Kidney (tissue), 22 donors: ENCODE measurements at places on chromosomes 5 and 9. TPM values are rescaled to one million over a fixed set of nuclear protein-coding genes. Genes with fewer than 3 reads are reported as not detected.
A peak's percentile ranks its signal among the peaks of the same experiment; 100 is the strongest.

DNA sequence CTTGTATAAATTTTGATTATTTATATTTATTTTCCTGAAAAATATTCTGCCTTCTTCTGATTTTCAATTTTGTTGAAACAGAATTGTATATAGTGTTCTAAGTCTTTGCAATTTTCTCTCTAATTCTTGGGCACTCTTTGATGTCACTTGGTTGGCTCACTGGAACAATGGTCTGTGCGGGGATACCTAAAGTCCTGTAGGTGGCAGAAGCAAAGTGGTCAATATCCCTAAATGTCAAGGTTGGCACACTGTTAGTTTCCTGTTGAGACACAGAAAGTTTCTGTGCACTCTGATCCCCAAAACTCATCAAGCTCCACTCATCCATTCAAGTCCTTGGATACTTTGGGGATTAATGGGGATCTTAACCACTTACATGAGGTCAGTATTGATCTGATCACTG, 480.8 kb upstream of the CCNG1 start:
- no peaks in the 10 kb centered on the region for H3K36me3 ChIP-seq
- H3K27ac ChIP-seq, result no peak overlapping the region
- H3K27me3 ChIP-seq, result no peaks in the 10 kb centered on the region
- no peak for DNase-seq
- H3K4me1 ChIP-seq, result no peaks in the 10 kb centered on the region

DNA sequence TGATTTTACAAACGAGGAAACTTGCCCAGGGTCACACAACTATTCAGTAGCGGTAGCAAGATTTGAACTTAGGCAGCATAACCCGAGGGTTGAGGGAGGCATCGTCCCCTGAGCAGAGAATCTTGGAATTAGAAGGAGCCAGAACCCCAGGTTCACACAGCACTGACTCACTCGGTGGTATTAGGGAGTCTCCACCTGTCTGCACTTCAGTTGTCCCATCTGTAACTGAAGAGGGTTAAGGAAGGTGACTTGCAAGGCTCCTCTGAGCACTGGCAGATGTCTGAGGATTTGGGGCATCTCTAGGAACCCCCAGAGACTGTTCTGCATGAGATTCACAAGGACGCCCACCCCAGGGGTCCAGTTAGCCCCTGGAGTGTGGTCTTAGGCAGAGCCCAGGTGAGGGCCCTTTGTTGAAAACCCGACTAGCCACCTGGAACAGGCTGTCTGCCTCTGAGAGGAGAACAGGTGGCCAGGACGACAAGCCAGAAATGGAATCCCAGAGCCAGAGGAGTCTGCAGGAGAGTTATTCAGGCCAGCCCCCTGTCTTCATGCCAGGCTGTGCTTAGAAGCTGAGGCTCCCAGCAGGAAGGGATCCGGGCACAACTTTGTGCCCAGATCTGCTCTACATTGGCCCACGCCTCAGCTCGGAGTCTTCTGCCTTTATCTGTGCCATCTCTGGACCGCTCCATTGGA, 50.0 kb upstream of the ORM1 start:
- H3K36me3 ChIP-seq, result no peaks in the 10 kb centered on the region
- H3K4me1 ChIP-seq, result no peaks in the 10 kb centered on the region
- DNase-seq, result peak; percentile 45
- no peak overlapping the region for H3K27ac ChIP-seq
- H3K27me3 ChIP-seq, result no peaks in the 10 kb centered on the region

- H3K36me3 ChIP-seq, result no peaks in the 10 kb centered on the region
- DNase-seq, result no peak
- H3K4me1 ChIP-seq, result no peaks in the 10 kb centered on the region
- no peak overlapping the region for H3K27ac ChIP-seq
These were observed 135.2 kb downstream of the C9orf152 start for GRCh38 chr9:110072597-110073355.

DNA sequence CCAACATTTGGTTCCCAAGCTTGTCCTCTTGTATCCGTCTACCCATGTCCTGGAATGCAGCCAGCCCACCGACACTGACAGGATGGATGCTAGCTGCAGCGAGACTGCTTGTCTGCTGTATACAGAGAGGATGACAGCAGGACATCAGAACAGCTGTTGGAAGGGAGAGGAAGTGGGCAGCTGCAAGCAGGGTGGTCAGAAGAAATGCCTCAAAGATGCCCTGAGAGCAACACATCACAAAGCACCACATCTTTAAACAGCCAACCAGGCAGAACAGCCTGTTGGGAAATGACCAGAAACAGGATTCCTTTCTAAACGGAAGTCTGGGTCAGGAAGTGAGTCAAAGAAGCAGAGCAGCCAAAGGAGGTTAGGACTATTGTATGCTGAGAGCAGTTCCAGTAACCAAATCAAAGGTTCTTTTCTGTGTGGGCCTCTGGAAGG, 219.1 kb downstream of the NDUFS4 start:
- H3K27me3 ChIP-seq, result no peaks in the 10 kb centered on the region
- H3K4me3 ChIP-seq, result no peak overlapping the region
- no peaks in the 10 kb centered on the region for H3K36me3 ChIP-seq
- H3K27ac ChIP-seq, result no peak overlapping the region
- no peaks in the 10 kb centered on the region for H3K4me1 ChIP-seq

GRCh38 chr9:7976167-7976755, 176.7 kb upstream of the DMAC1 start:
- H3K4me1 ChIP-seq, result no peaks in the 10 kb centered on the region
- DNase-seq, result peak; percentile 20
- H3K27me3 ChIP-seq, result no peaks in the 10 kb centered on the region

DNA sequence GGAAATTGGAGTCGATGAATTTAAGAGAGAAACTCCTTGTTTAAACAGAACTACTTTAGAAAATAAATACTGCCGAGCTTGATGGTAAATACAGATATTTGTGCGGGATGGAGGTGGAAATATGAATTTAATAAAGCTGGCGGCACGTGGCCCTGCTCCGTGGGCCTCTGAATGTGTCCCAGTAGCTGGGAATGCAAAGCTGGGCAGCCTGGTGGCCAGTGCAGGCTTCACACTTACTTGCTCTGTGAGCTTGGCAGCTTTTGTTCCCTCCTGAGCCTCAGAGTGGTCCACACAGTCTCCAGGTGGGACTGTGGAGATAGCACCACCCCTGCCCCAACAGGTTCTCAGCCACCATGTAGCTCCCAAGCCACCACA, 45.9 kb downstream of the BARX1 start:
- no peaks in the 10 kb centered on the region for H3K4me1 ChIP-seq
- H3K4me3 ChIP-seq, result no peak overlapping the region
- no peaks in the 10 kb centered on the region for H3K27me3 ChIP-seq
- H3K27ac ChIP-seq, result no peak overlapping the region
- DNase-seq, result no peak

DNA sequence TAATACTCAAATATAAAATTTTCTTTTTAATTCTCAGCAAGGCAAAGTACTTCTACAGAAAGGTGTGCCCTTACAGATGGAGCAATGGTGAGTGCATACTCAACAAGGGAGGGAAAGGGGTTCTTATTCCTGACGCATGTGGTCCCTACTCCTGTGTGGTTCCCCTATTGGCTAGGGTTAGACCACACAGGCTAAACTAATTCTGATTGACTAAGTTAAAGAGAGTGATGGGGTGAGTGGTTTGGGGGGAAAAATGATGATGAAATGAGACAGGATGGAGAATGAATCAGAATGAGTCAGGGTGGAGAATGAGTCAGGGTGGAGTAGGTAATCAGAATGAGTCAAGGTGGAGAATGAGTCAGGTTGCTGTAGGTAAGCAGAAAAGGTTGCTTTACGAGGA, 22.9 kb upstream of the HMGCS1 start:
- H3K27me3 ChIP-seq, result no peaks in the 10 kb centered on the region
- H3K36me3 ChIP-seq, result no peaks in the 10 kb centered on the region
- no peak overlapping the region for H3K27ac ChIP-seq
- no peak for DNase-seq

DNA sequence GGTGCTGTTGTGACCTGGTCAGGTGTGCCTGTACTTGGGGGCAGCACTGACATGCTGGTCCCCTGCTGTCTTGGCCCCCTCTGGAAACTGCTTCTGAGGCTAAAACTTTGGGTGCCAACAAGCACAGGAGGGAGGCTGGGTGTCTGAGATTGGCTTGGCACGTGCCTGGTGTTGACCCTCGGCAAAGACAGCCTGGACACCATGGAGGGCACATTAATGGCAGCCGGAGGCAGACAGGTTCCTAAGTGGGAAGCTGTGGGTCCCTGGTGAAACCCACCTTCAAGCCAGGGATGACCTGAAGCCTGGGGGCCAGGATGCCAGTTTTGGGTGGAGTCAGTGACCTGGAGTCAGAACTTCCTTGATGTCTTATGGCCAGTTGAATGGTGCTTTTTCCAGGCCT, 894.1 kb downstream of the PTPRD start:
- DNase-seq, result no peak
- H3K4me3 ChIP-seq, result no peak overlapping the region
- H3K36me3 ChIP-seq, result no peaks in the 10 kb centered on the region
- no peak overlapping the region for H3K27ac ChIP-seq

The TAF11L9 gene
- not detected for total RNA-seq

The ASTN2 gene
- 11.5 TPM for total RNA-seq

The FGFR4 gene
- 72.6 TPM for total RNA-seq
